ENCODE measurements at places on chromosomes 3 and 15.

DNA sequence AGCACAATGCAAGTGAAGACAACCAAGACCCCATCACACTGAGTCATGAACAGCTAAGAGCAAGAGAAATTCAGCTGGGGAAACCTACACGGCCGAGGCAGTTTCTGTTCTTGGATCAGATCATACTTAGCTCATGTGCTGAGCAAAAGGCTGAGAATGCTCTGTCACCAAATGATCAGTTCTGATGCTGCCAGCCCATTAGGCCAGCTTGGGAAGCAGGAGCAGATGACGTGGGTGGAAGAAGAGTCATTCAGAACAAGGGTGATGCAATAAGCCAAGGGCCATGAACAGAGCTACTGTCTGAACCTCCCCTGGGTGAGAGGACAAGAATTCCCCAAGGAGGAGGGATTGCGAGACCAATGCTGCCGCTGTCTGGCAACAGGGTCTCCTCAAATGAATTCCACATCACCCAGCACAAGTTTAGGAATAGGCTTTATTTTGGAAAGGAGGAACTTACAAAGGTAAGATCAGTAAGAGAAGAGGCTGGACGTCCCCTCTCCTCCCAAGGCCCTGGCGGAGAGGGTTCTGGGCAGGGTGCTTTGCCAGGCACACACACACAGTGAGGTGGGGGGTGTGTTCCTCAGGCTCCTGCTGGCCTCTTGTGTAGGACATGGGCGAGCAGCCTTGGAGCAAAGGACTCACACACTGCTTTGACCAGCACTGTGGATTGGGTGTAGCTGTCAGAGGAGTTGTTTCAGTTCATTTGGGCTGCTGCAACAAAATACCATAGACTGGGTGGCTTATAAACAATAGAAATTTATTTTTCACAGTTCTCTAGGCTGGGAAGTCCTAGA, 65.6 kb upstream of the CTXND1 start:
- DNase-seq, result no peak

DNA sequence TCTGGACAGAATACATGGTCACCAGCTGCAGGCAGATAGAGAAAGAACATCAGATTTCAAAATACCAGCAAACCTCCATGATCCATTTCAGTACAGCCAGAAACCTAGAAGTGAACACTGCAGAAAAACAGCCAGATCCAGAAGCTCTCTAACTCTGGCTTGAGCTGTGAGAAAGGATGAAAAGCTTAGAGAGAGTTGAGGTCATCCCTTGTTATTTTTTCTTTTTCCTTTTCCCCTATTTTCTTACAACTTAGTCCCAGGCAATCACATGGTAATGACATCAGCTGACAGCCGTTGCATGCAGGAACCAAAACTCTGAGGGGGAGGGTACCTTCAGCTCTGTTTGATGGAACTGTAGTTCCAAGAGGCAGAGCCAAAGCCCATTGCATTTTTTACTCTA, 113.2 kb downstream of the TCF12 start:
- no peak for DNase-seq

DNA sequence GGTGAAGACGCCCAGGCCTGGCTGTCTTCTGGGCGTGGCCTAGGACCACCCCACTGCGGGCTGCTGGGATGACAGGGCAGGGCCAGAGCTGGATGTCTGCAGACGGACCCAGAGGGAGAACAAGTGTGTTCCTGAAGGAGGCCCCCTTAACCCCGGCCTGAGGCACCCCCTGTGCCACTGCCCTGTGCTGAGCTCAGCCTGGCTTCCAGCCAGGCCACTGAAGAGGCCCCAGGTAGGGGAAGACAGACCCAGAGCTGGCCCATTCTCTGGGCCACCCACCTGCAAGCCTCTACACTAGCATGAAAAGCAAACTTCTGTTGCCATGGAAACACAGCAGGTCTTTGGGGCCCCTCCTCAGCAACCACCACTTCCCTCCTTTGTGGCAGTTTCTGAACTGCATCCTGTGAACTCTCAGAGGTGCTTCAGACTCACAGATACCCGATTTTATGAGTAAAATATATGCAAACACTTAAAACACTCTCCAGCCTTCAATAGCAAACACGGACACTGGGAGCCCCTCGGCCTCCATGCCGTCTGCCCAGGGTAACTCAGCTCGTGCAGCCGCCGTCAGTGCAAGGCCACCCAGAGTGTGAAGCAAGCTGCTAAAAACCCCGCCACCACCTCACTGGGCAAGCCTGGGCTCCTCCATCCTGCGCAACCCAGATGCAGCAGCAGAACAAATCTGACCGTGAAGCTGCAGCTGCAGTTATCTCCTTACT, 42.5 kb downstream of the CMTM6 start:
- DNase-seq, result no peak

DNA sequence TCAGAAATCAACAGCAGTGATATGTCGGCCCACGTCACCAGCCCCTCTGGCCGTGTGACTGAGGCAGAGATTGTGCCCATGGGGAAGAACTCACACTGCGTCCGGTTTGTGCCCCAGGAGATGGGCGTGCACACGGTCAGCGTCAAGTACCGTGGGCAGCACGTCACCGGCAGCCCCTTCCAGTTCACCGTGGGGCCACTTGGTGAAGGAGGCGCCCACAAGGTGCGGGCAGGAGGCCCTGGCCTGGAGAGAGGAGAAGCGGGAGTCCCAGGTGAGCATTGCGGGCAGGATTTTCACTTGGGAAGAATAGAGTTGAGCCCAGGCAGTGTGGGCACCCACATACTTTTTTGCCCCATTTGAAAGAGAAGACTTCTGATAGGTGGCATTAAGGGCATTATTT, 57.4 kb downstream of the DNASE1L3 start:
- DNase-seq, result no peak

GRCh38 chr3:31673950-31674349, 141.2 kb downstream of the STT3B start:
- DNase-seq, result no peak

GRCh38 chr15:83310521-83311456, 26.3 kb upstream of the BNC1 start:
- no peak for DNase-seq

- DNase-seq, result no peak
Measured at GRCh38 chr15:61701455-61701854, 358.8 kb downstream of the VPS13C start.

DNA sequence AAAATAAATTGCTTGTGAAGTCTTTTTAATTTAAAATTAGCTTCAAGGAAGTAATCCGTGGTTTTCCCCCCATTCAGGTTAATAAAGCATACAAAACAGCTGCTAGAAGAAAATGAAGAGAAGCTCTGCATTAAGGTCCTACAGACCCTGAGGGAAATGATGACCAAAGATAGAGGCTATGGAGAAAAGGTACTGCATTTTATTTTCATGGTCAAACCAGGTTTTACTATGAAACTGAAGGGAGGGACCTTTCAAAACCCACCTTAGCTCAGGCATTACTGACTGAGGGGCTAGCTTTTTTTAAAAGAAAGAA, 218.5 kb downstream of the ITPR1 start:
- DNase-seq, result no peak

DNA sequence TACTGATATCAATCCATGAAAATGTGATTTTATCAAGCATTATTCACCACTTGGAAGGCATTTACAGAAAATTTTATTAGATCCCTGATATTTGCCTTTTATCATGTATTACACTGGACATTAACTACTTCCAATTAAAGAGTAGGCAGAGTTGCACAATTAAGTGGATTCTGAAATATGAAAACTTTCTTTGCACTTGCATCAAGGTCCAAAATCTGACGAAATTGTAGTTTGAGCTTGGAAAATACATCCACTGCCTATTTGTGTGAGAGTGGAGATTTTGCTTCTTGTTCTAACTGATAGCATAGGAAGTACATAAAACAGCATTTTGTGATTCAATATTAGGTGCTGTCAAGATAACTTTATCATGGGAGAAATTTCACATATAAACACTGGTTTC, 49.6 kb upstream of the SLC12A8 start:
- no peak for DNase-seq

GRCh38 chr3:193040836-193041672, 123.4 kb upstream of the MB21D2 start:
- no peak for DNase-seq

DNA sequence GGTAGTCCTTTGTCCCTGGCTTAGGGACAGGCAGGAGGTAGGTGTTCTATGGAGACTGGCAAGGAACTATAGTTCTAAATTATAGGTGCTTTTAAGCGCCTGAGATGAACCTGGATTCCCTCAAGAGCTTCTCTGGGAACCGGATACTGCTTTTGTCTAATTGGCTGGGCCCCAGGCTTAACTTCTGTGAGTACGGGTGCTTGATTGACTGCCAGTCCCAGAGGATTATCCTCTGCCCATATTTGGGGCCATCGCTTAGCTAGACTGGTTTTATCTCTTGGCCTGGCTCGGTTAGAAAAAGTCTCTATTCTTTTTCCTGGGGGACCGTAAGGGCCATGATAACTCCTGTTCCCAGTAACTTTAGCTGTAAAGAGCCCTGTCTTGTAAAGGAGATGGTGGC, 339.1 kb downstream of the KCNH8 start:
- DNase-seq, result no peak

DNA sequence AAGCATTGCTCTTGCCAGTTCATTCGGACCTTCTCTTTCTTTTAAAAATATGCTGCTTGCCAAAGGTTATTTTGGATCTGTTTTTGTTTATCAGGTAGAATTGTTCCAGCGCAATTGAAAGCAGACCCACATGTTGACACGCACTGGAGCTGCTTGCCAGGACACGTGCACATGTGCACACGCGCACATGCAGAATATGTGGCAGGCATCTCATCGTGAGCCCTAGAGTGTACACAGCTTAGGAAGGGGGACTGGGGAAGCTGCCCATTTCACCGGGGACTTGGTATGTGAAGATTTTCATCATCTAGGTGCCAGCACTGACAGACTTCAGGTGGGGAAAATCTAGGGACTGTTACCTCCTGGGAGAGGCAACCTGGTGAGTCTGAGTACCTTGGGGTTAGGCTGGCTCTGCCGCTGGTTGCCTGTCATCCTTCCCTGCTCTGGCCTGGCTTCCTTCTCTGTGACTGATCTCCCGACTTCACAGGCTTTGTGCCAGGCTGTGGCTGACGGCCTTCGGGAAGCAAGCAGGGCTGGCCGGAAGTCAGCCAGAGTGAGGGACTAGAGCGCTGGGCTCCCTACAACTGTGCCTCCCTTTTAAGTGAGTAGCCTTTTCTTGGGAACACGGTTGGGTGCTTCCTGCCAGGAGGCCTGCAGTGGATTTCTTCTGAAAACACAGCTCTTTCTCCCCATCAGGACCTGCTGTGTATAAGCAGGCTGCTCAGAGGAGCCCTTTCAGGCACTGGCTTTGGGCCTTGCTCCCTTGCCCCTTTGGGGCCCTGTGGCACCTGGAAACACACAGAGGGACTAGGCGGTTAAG, 129.3 kb downstream of the EEFSEC start:
- DNase-seq, result peak; percentile 89

DNA sequence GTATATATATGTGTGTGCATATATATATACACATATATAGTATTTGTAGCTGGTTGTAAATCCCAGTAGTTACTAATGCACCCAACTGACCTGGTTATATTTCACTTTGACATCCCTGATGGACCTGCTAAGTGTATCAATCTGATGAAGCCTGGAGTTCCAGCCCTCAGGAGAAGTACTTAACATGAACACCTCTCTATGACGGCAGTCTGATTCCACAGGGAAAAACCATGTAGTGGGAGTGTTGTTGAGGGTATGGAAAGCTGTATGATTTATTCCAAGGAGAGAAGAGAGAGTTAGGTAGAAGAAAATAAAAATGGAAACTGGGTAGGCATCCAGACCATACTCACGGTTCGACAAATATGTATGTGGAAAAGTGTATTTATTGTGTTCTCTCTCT, 531.2 kb upstream of the SEMA6D start:
- no peak for DNase-seq

GRCh38 chr15:95170561-95171380, 939.4 kb downstream of the MCTP2 start:
- DNase-seq, result no peak

DNA sequence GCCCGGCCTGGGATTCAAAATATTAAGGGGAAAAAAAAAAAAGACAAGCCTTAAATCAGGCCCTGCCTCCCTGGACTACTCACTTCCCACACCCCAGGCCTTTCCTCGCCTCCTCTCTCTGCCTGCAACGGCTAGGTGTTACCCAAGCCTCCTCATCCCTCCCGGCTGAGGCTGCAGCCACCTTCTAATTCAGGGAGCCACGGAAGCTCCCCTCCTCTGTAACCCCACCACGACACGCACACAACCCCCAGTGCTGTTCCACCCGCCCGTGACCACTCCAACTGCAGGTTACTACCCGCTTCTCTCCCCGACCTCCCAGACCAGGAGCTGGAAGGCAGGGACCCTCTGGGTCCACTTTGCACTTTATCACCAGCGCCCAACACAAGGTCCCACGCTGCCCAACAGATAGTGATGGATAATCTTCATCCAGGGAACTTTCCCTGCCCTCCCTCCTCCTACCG, 936 bp downstream of the KIF7 start:
- DNase-seq, result peak; percentile 73

DNA sequence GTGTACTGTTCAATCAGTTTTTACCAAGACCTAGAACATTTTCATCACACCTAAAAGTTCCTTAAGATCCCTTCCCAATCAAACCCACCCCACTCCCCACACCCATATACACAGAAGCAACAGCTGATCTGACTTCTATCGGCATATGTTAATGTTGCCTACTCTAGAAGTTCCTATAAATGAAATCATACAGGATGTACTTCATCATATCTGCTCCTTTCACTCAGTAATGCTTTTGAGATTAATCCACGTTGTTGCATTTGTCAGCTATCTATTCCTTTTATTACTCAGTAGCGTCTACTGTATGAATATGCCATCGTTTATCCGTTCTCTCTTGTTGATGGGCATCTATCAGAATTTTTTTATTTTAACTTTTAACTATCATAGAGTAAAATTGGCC, 14.3 kb upstream of the FILIP1L start:
- no peak for DNase-seq

GRCh38 chr3:177349384-177349783, 152.1 kb upstream of the TBL1XR1 start:
- DNase-seq, result no peak

GRCh38 chr3:34065901-34066300, 267.5 kb downstream of the PDCD6IP start:
- DNase-seq, result no peak

All from aorta (tissue), 5 donors.